ENCODE measurements at places on chromosomes 11 and 22.
A peak's percentile ranks its signal among the peaks of the same experiment; 100 is the strongest.

DNA sequence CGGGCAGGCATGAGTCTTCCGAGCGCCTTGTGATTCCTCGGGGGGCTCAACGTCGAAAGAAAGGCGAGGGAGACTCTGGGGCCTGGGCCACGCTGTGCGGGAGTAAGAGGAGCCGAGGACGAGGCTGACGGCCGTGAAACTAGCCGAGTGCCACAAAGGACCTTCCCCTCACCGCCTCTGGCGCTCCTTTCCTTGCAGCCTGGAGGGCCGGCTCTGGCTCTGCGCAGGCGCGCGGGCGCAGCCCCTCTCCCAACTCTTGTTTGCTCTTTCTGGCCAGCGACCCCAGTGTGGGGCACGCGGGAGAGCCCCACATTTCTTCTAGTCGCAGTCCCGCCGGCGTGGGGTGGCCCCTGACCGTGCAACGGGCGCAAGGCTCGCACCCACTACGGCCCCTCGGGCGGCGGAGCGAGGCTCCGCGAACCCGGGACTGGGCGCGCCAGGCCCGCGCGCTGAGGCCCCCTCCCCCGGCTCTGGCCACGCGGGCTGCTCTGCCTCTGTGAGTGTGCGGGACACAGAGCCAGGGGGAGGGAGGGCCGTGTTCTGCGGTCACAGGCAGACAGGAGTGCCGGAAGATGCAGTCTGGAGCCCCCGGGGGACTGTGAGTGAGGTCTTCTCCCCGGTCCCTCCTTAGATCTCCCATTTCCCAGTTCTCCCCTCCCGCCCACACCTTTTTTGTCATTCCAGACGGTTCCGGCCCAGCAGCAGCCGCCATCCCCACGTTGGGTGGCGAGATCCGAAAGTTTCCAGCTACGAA, 1.0 kb upstream of the TOB2 start:
- peak; percentile 45 for DNase-seq

DNA sequence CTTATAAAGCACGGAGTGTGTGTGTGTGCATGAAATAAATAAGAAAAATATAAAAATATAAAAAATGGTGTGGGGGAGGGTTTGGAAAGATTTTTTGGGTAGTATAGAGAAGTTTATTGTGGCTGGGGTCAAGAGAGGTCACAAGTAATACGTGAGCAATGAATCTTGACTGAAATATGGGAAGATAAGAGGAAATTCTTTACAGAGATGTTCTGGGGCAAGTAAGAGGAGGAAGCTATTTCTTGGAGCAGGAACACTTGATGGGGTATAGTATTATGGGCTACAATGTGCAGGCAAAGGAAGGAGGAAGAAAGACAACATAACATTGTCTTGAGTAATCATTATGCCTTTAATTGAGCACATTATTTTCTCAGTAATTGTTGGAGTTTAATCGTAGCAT, 2.1 kb downstream of the HBD start:
- no peak for DNase-seq

GRCh38 chr11:130001461-130002351, 929 bp downstream of the PRDM10 start:
- DNase-seq: peak; percentile 11

GRCh38 chr22:19526702-19527111, 2.5 kb upstream of the CLDN5 start:
- no peak for DNase-seq
